KG1 (cell line): ENCODE measurements at places on chromosomes 12 and 14.

- DNase-seq = no peak
Measured at GRCh38 chr14:69083181-69083580, 69.7 kb downstream of the DCAF5 start.

- no peak for DNase-seq
Measured at GRCh38 chr12:65668981-65669695, 155.1 kb upstream of the HMGA2 start.

GRCh38 chr12:95884998-95885397, 26.2 kb downstream of the SNRPF start:
- no peak for DNase-seq

DNA sequence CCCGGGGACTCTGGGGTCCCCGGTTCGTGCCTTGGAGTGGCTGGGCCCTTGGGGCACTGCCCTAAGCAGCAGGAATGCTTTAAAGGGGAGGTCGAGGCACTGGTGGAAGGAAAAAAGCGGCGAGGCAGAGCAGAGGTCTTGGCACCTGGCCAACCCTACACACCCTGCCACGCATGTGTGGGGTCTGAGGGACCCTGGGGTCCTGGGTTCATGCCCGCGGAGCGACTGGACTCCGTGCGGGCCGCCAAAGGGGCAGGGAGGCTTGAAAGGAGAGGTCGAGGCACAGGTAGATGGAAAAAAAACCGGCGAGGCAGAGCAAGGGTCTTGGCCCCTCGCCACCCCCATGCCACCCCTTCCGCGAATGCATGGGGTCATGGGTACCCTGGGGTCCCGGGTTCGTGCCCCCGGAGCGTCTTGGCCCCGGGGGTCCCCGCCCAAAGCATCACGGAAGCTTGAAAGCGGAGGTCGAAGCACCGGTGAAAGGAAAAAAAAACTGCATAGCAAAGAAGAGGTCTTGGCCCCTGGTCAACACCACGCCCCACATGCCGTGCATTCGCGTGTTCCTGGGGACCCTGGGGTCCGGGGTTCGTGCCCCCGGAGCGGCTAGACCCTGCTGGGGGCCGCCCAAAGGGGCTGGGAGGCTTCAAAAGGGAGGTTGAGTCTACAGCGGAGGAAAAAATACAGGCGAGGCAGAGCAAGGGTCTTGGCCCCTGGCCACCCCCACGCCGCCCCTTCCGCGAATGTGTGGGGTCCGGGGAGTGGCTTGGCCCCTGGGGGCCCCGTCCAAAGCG, 312.9 kb downstream of the ALG10 start:
- DNase-seq = no peak

GRCh38 chr14:85437148-85437547, 92.8 kb upstream of the FLRT2 start:
- no peak for DNase-seq

- peak; percentile 7 for DNase-seq
Measured at GRCh38 chr12:124713436-124714082, 146.1 kb upstream of the NCOR2 start.

DNA sequence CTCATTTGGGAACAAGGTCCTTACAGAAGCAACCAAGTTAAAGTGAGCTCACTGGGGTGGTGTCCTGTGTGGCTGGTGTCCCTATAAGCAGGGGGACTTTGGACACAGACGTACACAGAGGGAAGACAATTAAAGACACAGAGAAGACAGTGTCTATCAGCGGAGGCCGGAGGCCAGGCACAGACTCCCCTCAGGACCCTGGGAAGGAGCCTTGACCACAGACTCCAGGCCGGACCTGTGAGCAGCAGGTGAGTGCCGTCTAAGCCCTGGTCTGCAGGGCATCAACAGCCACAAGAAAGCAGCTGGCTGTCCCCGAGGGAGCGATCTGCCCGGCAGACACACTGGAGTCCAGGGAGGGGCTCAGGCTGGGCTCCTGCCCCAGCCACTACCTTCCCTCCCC, 219.1 kb upstream of the C14orf180 start:
- DNase-seq = no peak

- no peak for DNase-seq
Measured at GRCh38 chr14:89270439-89271227, 146.4 kb downstream of the FOXN3 start.

DNA sequence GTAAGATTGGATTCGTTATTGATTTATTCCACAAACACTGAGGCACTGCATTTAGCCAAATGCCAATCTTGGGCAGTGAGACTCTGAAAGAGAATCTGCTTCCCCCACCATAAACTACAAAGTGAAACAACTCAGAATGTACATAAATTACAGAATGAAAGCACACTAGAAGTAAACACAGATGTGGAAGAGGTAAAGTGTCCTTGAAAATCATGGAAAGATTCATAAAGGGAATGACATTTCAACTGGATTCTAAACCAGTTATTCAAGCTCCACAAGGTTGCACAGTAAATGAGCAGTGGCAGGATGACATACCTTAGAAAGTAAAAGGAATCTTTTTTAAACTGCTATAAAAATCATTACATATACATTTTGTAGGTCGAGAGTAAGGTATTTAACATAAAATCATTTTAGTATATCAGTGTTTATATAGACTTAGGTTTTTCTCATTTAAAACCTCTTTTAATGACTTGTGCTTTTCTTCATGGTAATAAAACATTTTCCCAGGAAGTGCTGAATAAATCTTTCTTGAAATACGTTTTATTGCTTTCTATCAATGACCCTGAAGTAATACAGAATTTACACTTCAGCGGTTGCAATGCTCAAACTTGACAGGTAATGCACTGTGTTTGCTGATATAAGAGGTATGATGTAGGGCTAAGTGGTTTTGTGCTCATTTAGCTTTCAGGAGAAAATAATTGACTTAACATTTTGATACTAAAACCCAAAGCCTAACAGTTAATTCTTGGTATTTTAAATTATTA, 270.6 kb downstream of the NAV3 start:
- DNase-seq = no peak

DNA sequence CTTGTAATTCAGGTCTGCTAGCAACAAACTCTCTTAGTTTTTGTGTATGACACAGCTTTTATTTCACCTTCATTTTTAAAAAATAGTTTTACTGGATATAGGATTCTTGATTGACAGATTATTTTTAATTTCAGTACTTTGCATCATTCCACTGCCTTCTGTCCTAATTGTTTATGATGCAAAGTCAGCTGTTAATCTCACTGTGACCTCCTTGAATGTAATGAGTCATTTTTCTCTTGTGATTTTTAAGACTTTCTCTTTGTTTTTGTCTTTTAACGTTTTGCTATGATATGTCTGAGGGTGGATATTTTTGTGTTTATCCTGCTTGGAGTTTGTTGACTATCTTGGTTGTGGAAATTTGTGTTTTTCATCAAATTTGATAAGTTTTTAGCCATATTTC, 126.3 kb upstream of the FBXO33 start:
- no peak for DNase-seq

- no peak for DNase-seq
Measured at GRCh38 chr12:105736498-105736897, 402.3 kb downstream of the NUAK1 start.

- no peak for DNase-seq
Measured at GRCh38 chr12:132807295-132808092, 21.2 kb downstream of the GOLGA3 start.

DNA sequence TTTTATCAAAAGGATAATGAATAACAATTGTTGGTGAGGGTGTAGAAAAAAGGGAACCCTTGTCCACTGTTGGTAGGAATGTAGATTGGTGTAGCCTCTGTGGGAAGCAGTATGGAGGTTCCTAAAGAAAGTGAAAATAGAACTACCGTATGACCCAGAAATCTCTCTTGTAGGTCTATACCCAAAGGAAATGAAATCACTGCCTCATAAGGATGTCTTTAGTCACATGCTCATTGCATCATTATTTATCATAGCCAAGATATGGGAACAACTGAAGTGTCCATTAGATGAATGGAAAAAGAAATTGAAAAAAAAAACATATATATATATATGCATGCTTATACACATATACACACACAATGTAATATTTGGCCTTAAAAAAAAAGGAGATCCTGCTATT, 158.8 kb upstream of the NPAS3 start:
- no peak for DNase-seq

DNA sequence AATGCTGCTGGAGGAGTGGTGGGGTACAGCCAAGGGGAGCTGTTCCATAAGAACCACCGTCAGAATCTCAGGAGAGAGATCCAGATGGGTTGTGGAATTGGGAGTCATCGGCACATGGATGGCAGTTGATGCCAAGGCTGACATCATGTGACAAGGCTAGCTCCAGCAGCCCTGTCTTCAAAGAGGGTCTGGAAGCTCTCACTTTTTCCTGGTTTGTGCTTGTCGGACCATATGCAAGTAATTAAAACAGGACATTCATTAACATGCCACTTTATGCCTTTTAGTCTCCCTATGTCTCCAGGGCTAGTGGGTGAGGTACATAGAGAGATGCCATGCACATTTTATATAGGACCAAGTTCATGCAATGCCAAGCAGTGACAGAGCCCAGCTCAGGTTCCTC, 211.8 kb downstream of the CRADD start:
- no peak for DNase-seq

- DNase-seq = no peak
Measured at GRCh38 chr12:131865180-131865875, 29.1 kb upstream of the ULK1 start.

DNA sequence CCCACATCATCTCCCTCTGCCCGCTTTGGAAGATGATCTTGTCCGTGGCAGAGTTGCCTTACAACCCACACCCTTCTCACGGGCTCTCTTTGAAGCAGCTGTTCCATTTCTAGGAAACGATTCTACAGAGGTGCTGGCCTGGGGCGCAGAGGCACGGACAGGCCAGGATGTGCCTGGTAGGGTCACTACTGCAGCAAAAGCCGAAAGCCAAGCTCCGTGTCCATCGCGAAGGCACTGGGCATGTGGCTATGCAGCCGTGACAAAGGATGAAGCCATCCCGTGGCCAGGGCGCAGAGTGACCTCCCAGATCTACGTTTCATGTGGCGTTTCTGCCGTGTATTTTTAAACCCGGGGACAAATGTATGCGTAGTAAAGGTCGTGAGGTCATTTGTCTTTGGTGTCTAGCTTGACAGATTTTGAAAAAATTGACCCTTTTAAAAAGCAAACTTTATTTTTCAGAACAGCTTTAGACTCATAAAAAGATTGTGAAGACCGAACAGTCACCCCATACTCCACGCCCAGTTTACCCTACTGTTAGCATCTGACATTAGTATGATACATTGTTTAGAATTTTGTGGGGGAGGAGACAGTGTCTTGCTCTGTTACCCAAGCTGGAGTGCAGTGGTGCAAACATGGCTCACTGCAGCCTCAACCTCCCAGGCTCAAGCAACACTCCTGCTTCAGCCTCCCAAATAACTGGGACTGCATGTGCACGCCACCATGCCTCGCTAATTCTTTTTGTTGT, 40.4 kb upstream of the NCOR2 start:
- DNase-seq = no peak

DNA sequence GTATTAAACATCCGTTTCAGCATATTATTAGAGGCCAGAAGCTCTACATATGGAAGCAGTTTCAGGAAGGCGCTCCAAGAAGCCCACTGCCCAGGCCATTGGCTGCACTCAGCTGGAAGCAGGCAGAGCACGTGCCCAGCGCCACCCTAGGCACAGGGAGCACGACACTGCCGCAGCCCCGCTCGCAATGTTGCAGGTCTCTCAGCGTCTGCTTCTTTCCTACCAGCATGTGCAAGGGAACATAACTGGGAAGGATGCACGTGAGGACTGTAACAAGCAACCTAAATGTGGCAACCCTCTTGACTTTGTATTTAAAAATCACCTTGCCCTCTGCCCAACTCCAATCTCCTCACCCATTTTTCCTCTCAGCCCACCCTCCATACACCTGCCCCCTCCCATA, 3.5 kb downstream of the TMEM132D start:
- no peak for DNase-seq

DNA sequence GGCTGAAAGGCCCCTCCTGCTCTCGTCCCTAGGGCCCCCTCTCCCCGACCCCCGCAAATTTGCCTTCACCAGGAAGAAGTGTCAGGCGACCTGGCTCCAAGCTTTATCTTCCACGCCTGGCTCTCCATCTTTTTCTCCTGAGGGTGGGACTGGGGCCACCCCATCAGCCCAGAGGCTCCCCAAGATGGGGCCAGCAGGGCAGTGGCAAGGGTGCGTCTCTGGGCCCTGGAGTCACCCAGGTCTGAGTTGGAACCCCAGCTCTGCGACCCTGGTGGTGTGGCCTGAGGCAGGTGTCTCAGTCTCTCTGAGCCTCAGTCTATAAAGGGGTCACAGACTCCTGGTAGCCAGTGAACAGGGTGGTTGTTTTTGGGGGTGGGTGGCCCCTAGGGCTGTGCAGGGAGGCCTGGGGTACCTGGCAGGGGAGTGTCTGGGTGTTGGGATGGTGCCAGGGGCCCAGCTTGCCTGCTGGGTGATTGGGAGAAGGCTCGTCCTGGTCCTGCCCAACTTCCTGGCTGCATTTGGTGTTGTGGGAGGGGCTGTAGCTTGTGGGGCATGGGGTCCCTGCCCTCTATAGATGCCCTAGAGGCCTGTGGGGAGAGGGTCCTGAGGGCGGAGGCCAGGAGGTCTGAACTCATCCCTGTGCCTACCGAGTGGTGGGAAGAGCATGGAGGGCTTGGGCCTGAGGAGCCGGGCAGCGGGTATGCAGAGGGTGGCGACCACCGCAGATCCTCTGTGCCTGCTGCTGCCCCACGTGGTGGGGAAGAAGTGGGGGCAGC, 7.6 kb downstream of the KIF26A start:
- no peak for DNase-seq

DNA sequence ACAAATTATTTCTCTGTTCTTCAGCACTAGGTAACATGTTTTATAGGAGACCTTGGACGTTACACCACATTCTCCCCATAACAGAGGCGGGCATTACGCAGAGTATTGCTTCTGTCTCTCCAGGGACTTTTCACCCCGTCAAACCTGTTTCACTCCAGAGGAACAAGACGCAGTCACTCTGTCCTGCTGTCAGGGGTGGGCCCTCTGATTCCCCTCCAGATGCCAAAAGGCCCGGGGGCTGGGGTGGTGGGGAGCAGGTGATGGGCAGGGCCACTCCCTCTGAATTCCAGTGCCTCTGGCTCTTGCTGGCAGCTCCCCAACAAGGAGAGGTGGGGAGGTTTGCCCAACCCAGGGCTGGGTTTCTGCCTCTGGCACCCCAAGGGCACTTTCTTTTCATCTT, 71.9 kb downstream of the NTF3 start:
- DNase-seq = no peak

GRCh38 chr12:460261-461230, 807 bp downstream of the B4GALNT3 start:
- DNase-seq = no peak

DNA sequence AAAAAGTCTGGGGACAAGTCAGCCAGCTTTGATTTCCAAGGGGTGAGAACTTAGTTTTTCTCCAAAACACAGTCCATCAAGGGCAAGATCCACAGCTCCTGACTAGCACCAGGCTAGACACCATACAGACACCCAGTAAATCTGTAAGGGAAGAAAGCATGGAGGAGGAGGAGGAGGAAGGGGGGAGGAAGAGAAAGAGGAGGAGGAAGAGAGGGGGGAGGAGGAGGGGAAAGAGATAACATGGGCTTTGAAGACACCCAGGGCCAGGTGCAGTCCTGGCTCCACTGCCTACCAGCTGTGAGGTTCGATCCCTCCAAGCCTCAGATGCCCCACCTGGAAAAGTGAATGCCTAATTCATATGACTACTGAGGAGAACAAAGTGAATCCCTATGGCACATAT, 18.3 kb downstream of the KDM2B start:
- no peak for DNase-seq

- DNase-seq = peak; percentile 38
Measured at GRCh38 chr14:74620497-74620921, 8.5 kb upstream of the LTBP2 start.

GRCh38 chr12:11884706-11885105, 186.0 kb upstream of the BCL2L14 start:
- no peak for DNase-seq

GRCh38 chr12:52139579-52140062, 52.2 kb downstream of the KRT80 start:
- DNase-seq = no peak

- DNase-seq = no peak
Measured at GRCh38 chr14:96380735-96381134, 11.2 kb upstream of the AK7 start.
